ENCODE measurements at places on chromosomes 4 and X.

DNA sequence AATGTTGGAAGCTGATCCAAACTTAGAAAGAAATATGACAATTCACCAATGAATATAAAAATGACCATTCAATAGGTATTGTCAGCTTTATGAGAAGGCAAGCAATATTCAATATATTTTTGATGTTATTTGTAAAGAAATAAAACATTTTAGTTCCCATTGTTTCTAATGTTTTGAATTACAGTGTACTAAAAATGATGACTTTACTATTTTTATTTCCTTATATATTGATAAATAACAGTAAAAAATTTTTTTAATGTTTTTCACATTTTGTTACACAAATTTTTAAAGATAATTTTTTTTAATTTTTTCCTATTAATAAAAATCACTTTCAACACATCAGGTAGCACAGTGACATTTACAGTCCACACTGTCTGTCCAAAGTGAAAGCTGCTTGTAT lies 565.5 kb upstream of the FAM241A start:
- DNase-seq = no peak

- no peak for DNase-seq
Measured at GRCh38 chr4:74005528-74005927, 7.1 kb upstream of the CXCL5 start.

DNA sequence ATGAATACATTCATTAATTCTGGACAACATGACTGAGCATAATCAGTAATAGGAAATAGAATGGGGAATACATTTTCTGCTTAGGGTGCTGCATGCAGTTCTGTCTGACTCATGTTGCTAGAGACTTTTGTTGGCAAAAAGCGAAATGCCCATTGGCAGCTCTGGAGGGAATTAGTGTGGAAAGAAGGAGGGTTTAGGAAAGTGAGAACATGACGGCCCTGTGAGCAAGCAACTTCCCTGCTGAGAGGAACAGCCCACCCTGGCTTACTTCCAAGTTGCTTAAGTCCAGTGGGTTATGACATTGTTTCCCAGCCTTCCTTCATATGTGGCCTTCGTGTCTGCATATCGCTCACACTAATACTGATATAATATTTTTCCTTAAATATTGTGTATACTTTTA lies 13.8 kb downstream of the MAD2L1 start:
- DNase-seq = no peak

- no peak for DNase-seq
Measured at GRCh38 chr4:105025263-105026017, 121.2 kb upstream of the TET2 start.

DNA sequence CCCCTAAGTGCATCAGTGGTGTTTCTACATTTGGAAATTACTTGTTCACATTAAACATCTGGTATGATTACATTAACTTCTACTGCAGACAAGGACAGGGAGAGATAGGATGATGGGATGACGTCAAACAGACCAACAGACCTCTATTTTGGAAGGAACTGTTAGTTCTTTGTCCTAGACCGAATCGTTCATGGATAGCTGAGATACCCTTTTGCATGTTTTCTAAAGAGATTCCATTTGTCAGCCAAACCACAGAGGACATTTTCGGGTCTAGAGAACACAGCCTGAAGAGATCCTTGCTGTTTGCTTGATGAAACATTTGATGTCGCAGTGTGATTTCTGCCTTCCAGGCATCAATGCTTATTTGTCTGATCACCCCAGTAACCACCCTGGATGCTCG lies 27.7 kb downstream of the CHST7 start:
- no peak for DNase-seq

DNA sequence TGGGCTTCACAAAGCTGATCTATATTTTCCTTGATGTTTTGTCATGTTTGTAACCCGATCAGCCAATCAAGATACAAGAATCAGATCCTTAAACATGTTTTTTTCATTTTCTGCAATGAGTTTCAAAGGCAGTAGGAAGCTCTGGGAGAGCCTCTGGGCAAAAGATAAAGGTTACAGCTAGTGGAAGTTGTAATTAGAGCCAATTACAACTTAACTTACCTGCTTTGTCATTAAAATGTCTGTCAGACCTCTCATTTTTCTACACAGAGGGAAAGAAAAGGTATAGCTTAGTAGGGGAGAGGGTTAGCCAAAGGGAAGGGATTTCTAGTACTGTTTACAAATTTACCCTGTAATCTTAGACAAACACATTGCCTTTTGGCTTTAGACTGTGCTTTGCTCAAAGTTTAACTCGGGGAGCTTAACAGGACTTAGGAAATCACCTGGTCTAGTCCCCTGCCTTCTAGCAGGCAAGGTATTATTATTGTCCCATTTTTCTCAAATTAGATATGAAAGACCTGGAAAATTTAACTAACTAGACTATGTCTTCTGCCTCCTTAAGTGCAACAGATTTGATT lies 55.8 kb downstream of the FGF16 start:
- DNase-seq = no peak

DNA sequence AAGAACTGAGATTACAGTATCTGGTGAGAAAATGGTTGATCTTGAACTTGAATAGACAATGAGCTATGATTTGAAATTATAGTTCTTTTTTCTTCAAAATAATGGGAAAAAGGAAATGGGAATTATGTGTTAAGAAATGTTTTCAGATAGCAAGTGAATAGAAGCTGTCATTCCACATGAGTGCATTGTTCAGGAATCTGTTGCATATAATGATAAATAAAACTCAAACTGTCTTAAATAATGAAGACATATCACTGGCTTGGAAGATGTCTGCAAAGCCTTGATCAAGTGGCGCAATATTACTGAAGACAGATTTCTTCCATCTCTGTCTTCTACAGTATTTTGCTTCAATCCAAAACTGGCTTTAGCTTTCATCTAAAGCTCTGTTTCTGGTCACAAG lies 479.3 kb upstream of the ZFP42 start:
- no peak for DNase-seq

DNA sequence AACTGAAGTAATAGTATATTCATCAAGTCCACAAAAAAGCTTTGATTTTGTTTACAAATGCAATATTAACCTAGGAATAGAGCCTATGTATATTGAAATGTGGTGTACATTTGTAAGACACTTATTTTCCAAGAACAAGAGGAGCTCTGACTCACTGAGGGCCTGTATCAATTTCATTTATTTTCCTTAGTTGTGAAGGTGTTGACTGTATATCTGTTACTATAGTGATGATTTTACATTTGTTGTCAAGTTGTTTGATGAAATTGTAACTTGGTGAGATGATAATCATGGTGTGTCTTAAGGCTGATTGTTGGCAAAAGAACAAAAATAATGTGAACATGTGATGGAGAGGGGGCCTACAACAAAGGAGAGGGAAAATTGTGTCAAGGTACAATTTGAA lies 274.9 kb upstream of the TEX13A start:
- no peak for DNase-seq

DNA sequence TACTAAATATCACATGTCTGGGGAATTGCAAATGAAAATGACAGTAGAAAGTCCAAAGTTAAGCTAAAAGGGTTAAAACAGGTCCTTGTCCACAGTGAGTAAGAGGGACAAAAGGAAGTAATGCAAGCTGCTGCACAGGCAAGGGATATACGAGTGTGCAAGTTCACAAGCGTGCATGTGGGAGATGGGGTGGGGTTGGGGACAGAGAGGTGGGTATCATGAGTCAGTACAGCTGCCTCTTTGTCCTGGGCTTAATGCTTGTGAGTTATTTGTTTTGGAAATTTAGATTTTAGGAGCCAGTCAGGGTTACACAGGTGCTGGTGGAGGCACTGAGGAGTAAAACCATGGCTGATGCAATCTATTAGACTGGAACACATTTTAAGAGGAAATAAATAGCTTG lies 3.3 kb upstream of the GPRASP2 start:
- no peak for DNase-seq

DNA sequence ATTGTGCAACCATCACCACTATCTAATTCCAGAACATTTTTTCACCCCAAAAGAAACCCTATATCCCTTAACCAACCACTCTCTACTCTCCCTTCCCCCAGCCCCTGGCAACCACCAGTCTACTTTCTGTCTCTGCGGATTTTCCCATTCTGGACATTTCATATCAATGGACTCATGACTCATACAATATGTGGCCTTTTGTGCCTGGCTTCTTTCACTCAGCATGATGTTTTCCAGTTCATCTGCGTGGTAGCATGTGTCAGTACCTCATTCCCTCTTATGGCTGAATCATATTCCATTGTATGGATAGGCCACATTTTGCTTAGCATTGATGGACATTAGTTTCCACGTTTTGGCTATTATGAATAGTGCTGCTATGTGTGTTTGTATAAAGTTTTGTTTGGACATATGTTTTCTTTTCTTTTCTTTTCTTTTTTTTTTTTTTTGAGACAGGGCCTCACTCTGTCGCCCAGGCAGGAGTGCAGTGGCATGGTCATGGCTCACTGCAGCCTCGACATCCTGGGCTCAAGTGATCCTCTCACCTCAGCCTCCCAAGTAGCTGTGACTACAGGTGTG lies 335.4 kb downstream of the BCOR start:
- no peak for DNase-seq

GRCh38 chrX:334331-334891 lies 15.8 kb upstream of the GTPBP6 start:
- DNase-seq = no peak

DNA sequence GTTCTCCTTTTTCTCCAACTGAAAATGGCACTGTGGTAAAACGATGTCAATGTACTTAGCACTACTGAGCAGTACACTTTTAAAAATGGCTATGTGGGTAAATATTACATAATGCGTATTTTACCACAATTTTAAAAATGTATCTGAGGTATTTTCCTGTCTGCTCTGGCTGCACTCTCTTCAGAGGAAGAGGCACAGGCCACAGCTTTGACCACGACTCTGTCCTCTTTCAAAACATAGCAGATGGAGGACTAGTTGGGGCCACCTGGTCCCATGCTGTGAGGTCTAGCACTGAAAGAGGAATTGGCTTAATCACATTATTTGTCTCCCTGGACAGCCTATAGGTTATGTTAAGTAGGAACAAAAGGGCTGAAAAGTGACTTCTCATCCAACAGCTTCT lies 5.2 kb downstream of the KCNE5 start:
- no peak for DNase-seq

DNA sequence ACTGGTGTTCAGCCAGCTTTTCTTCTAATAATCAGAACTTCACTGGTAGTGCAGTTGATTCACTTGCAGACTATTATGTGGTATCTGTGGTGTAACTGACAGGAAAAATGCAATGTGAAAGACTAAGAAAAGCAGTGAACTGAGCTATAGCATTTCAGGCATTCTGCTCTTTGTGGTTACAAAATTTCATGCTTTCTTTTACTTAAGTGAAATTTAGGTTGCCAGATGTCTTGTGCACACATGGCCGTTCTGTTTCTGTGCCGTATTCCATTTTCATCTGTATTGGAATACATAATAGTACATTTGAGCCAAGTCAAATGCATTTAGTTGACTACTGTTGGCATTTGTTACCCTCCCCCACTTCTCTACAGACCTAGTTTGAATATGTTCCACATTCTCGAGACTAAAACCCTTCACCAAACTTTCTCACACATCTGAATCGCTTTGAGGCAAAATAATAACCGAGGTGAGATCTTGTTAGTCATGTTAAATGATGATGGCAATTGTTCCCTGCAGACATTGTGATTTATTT lies 8.2 kb downstream of the RTL3 start:
- DNase-seq = no peak

DNA sequence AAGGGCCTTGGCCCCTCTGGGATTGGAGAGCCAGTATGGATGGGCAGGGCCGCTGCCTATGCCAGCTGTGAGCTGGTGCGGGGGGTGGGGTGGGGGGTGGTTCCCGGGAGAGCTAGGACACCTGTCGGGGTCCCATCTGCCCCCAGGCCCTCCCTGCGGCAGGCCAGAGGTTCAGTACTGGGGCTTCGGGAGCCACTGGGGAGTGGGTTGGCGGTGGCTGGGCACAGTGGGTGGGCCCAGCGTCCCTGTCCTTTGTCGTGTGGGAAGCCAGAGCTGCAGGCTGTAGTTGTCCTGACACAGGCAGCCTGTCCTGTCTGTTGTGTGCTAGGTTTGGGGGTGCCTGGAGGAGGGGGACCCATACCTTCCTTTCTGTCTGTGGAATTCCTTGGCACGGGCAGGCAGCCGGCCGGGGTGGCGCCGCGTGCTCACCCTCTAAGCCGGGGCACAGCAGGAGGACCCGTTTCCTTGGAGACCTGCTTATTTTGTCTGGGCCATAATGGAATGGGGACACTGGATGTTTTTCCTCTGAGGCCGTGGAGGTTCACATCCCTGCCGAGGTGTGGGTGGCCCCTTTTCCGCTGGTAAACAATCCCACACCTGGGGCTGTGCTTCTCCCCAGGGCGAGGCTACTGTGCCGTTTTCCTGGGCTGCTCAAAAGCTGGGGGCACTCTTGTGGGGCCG lies 14.8 kb downstream of the DOK7 start:
- DNase-seq = no peak

- no peak for DNase-seq
Measured at GRCh38 chr4:147929746-147930145, 197.9 kb downstream of the ARHGAP10 start.

GRCh38 chr4:140863197-140863596 lies 107.0 kb upstream of the TBC1D9 start:
- DNase-seq = no peak

Data from mesenteric fat pad (tissue), 1 donor.